H7 (cell line): ENCODE measurements at places on chromosomes 5 and 9. TPM values are rescaled to one million over a fixed set of nuclear protein-coding genes. Genes with fewer than 3 reads are reported as not detected.

GRCh38 chr5:139017624-139018023 lies 142.5 kb upstream of the LRRTM2 start:
- DNase-seq = no peak

DNA sequence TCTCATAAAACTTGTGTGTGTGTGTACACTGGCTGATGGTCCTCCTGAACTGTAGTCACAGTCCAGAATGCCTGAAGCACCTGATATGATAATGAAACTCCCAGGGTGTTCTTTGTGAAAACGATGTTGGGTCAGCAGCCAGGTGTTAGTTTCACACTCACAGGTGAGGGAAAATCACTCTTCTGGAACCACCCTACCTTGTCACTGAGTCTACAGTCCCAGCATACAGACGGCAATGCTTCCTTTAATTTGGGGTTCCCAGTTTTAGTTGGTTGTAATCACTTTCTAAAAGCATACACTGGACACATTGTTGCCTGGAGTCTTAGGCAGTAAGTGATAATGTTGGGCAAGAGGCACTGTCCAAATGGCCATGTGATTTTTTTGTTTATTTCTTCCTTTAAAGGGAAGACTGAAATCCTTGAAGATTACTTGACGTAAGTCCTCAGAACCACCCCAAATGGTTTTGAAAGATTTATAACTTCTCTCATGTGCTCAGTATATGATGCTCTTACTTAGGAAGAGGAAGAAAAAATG lies 18.2 kb upstream of the MGAT1 start:
- no peak for DNase-seq

Gene SGCD
- 0.04 TPM in 1 of 2 replicates, not detected in the other for total RNA-seq

Gene CTNND2
- total RNA-seq = 1.0 and 2.9 TPM in 2 replicates

Gene SLC22A4
- total RNA-seq = 0.17 and 0.81 TPM in 2 replicates

DNA sequence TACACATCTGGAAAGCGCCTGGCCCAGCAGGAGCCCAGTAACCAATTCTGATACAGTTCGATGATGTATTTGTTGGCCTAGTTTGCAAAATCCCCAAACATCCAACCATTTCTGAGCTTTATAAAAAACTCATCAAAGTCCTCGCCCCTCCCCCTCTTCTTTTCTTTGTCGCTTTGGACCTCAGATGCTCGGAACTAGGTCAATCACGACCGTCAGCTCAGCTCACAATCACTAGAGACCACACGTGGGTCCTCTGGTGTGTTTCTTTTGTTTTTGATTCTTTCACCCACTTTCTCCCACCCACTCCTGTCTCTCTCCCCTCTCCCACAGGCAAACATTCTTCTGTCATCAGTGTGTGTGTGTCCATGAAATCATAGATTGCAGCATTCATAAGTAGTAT lies 26.7 kb upstream of the ZBTB43 start:
- DNase-seq = no peak

DNA sequence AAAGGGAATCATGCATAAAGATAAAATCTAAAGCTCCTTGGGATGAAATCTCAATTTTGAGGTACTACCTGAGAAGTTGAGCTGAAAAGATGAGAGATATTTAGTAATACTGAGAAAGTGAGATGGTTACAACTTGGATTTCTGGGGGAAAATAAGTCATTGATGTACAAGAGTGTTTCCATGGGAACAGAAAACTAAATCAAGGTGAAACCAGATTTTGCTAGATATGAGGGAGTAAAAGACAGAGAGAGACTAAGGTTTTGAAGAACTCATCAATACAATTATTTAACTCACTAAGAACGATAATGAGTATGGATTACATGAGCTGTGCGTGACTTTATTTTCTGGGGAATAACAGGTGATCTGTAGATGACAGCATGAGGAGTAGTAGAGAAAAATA lies 10.2 kb upstream of the ST8SIA4 start:
- no peak for DNase-seq

- no peak for DNase-seq
These were observed 101.9 kb downstream of the ZNF608 start for GRCh38 chr5:124644582-124644981.

Gene AGXT2
- not detected in 2 replicates for total RNA-seq
